ENCODE measurements at places on chromosomes 5 and 9.

- DNase-seq: no peak
Measured at GRCh38 chr9:94554078-94554438, 825 bp upstream of the PCAT7 start.

DNA sequence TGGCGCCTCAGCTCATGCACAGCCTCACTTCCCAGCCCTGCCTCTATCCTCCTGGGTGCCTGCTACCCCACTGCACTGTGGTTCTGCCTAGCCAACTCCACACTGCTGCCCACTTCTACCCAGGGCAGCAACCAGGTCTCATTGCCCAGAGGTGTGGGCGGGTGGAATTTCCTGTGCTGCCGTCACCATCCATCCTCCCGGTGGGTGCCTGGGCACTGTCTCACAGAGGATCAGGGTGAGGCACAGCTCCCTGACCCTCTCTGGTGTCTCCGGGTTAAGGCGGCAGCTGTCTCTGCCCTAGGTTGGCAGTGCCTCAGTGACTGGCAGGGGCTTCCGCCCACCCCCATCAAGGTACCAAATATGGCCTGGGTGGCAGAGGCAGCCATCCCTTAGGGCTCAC is 4.3 kb upstream of the MTMR12 start:
- DNase-seq: peak; percentile 22

GRCh38 chr5:93053825-93054224 is 527.2 kb downstream of the NR2F1-AS1 start:
- DNase-seq: peak; percentile 58

- DNase-seq: no peak
Measured at GRCh38 chr5:161895514-161895913, 47.6 kb downstream of the GABRA1 start.

- DNase-seq: no peak
Measured at GRCh38 chr9:13181652-13182051, 97.8 kb downstream of the MPDZ start.

DNA sequence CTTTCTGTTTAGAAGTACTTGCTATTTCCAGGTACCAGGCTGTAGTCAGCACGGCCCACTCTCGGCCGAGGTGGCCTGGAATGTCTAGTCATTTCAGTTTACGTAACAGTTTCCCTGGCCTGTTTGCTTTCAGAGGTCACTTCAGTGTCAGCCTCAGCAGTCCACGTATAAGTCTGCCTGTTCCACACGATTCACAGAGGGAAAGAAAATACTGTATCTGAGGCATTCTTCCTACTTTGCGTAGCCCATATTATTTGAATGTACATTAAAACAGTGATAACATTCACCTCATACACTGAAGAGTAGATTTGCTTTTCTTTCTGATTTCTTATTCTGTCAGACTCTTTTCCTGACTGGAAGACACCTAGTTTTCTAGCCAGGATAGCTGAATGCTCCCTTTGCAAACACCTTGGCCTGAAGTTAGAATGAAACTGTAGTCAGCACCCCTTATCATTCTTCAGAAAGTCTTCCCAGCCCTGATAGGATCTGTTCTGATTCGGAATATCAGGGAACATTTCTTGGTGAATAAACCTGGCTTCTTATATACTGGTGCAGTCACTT is 140.9 kb downstream of the AOPEP start:
- peak; percentile 36 for DNase-seq

DNA sequence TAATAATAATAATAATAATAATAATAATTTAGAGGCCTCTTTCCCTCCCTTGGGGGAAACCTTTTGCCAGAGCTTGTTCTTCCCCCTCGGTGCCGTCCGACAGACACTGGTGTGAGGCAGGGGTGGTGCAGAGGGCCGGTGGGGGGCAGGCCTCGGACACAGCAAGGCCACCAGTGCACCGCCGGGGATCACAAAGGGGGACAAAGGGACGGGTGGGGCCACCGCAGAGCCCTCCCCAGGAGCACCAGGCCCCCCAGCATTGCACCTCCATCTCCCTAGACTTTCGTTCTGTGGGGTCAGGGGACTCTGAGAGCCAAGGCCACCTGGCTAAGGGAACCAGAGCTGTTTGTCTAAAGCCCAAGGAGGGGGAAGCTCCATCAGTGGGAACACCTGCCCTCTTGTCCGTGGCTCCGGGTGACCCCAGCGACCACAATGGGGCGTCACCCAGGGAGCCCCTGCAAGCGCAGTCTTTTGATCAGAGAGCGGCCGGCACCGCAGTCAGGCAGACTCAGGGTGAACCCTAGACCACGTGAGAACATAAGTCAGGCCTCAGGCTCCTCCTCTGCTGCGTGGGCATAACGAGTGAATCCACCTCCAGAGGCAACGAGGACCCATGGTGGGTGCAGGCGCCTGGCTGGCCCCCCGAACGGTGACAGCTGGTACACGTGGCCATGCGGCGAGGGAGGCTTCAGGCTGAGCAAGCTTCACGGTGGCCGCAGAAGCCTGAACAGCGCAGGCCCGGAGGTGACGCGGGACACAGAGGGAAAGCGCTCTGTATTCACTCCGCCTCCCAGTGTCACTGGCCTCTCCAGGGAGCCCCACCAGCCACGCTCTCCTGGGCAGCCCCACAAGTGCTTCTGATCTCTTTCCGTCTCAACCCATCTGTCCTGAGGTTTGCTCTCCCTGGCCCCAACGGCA is 12.0 kb upstream of the QSOX2 start:
- DNase-seq: no peak

DNA sequence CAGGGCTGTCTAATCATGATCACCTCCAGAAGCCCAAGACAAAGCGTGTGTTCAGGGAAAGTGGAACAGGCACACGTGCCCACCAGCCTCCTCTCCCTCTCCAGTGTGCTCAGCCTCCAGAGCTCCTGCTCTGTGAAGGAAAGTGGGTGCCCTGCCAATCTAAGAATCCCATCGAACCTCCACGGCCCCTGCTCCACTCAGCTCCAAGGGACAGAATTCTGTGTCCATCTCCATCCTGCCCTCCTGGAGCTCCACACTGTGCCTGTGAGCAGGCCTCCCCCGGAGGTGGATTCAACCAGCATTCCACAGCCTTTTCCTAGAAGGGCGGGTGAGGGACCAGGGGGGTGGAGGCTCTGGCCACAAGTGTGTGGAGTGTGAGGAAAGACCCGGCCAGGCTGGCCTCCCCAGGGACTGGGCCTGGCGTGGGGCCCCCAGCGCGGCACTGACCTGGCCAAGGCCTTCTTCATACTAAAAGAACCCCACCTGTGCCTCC is 6.0 kb downstream of the EEIG1 start:
- no peak for DNase-seq

DNA sequence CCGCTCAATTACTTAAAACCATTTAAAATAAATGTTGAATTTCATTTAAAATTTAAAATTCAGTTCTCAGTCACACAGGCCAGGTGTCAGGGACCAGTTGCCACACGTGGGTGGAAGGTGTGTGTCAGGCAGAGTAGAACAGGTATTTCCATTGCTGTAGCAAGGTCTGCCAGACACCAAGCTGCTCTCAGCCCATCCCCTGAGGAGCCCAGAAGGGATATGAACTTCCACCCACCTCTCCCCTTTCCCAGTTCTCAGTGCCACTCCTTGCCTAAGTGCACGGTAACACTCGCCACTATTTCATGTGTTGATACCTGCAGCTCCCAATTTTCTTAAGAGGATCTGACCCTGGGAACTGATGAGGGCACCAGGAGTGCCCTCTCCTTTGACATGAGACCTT is 12.7 kb downstream of the SYK start:
- no peak for DNase-seq

GRCh38 chr5:140073296-140073695 is 30.2 kb upstream of the NRG2 start:
- peak; percentile 29 for DNase-seq

DNA sequence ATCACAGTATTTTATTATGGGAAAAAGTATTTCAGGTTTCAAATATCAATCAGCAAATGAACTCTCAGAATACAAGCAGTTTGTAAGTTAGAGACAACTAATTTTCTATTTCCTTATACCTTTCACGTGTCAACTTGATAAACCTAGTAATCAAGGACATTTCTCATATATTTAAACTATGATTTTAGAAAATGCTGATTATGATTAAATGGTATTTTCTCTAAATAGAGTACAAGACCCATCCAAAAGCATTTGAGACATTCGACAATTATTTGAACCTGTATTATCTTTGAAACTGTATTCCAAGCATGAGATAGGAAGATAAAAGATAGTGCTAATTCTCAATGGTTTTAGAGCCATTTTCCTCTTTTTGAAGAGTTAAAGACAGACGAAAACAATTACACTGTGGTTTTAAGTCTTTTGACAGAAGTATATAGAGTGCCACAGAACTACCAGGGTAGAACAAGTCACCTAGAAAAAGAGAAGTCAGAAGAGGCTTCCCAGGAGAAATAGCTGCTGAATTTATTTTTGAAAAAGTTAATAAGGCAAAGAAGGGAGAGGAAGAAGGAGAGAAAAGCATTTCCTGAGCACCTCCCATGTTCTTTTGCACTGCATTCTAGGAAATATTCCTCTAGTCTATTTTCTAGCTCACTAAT is 5.6 kb downstream of the MEIKIN start:
- no peak for DNase-seq

DNA sequence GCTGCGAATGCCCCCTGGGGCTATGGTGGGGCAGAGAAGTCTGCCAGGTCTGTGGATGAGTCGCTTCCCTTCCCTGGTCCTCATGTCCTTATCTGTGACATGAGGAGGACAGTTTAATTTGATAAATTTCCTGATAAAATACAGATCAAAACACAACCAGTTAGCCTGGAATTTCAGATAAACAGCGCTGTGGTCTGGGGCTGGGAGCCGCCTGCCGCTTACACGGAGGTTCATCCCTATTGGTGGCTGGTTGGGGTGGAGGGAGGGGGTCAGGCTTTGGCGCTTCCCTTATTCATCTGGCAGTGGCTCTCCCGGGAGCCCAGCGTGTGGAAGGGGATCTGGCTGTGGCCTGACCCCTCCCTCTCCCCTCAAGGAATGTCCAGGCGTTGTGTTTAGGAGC is 17.9 kb downstream of the CRB2 start:
- DNase-seq: no peak

GRCh38 chr9:18568973-18569372 is 95.0 kb downstream of the ADAMTSL1 start:
- no peak for DNase-seq

GRCh38 chr5:18091758-18092157 is 457.5 kb downstream of the TAF11L14 start:
- DNase-seq: no peak

DNA sequence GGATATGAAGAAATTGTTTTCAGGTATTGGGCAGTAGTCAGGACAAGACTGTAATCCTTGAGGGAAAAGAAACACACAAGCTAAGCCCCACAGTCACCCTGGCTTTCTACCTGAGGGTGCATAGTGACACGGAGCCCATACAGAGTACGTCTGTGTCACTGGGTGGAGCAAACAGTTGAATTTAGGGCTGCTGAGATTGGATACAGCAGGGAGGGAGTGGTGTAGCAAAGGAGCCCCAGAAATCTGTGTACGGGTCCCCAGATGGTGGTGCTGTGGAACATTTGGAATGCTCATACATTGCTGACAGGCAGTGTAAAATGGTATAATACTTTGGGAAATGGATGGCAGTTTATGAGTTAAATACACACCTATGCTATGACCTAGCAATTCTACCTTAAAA is 5.1 kb downstream of the TRMT10B start:
- no peak for DNase-seq

DNA sequence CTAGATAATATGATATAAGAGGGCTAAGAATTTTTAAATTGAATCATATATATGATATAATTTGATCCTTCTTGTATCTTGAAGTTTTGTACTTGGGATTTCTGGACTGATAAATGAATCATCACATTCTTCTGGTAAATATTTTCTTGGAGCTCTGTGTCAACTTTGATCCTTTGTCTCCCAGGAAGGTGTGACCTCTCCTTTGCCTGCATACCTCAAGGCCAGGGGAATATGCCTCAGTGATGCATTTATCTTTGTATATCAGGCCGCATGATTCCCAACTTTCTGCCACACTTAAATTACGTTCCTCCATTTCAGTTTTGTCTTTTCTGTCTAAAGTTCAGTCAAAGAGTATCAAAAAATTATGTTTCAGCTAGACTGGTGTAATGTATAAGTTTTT is 101.2 kb downstream of the NLN start:
- no peak for DNase-seq

GRCh38 chr5:60382716-60383115 is 317.2 kb downstream of the DEPDC1B start:
- peak; percentile 46 for DNase-seq

DNA sequence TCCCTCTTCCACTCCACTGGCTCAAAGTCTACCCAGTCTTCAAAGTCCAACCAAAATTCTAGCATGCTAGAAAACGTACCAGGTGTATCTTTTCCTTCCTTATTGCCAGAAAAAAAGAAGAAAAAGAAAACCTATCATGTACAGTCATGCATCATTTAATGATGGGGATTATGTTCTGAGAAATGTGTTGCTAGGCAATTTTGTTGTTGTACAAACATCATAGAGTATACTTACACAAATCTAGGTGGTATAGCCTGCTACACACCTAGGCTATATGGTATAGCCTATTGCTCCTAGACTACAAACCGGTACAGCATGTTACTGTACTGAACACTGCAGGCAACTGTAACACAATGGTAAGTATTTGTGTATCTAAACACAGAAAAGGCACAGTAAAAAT is 104.8 kb downstream of the SREK1 start:
- DNase-seq: no peak

DNA sequence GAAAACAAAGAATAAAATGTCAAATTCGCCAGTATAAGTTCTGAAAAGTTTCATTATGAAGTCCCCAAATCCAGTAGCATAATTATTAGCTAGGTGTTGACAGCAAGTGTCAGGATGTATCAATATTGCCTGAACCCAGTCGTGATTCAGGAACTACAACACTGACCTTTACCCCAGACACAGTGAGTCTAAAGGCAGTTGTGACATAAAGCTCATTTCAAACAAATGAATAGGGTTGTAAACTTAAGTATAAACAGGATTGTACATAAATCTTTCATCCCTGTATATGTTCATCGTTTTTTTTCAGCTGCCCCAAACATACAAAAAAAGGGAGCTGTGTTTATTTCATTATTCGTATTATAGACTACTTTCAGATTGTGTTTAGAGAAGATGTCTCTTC is 385.7 kb downstream of the PLK2 start:
- no peak for DNase-seq

DNA sequence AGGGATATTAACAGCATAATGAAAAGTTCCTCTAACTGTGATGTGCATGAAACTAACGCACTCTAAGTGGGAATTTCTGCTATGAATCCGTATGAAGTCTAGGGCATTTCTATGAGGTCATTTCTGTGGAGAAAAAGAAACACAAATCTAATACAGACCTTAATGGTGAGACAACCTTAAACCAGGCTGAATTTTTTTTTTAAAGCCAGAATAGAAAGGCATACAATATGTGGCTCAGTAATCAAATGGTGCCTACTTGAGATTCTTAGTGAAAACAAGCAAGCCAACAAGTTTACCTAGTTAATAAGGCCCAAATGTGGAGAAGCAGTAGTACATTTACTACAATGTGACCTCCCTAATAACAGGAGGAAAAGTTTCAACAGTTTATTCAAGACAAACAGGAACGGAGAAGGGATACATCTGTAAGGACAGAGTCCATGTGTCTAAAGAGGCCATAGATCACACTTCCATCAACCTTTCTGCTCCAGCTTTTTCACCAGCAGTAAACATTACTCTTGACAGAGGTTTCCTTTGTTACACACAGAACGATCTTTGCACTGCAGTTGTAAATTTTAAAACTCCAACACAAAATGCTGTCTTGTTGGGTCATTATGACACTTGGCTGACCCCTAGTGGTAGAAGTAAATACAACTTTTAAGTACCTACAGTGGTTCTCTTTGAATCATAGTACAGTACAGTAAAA is 26.2 kb downstream of the CARNMT1 start:
- DNase-seq: peak; percentile 76

All from inflammatory macrophage treated with lipopolysaccharide for 4 hours (primary cell).